Prostate gland (tissue), 2 donors: ENCODE measurements at places on chromosomes 2 and 18. TPM values are rescaled to one million over a fixed set of nuclear protein-coding genes. Genes with fewer than 3 reads are reported as not detected.

The RAB1A gene
- total RNA-seq = 50.3 TPM

The IL36G gene
- total RNA-seq = not detected

The MC2R gene
- total RNA-seq = not detected

The MEIS1 gene
- total RNA-seq = 15.4 TPM

The LYPD1 gene
- not detected for total RNA-seq

The SLC16A14 gene
- 14.7 TPM for total RNA-seq

The COL3A1 gene
- total RNA-seq = 25.5 TPM

The SLC4A5 gene
- total RNA-seq = 6.2 TPM

The ERLEC1 gene
- 73.2 TPM for total RNA-seq

The KCNIP3 gene
- total RNA-seq = 5.1 TPM

The CD28 gene
- total RNA-seq = 0.51 TPM

The POLR1B gene
- 14.0 TPM for total RNA-seq

The PROKR1 gene
- 0.40 TPM for total RNA-seq

The SCYGR4 gene
- total RNA-seq = not detected

The HMSD gene
- total RNA-seq = not detected

The LINC00305 gene
- not detected for total RNA-seq

The NTSR2 gene
- 0.34 TPM for total RNA-seq

The SPEG gene
- 53.4 TPM for total RNA-seq

The FSHR gene
- total RNA-seq = 13.6 TPM

The SALL3 gene
- 40.8 TPM for total RNA-seq

The ATP5MC3 gene
- 133 TPM for total RNA-seq

The RFX8 gene
- 0.97 TPM for total RNA-seq

The TEX44 gene
- total RNA-seq = not detected

The PSTPIP2 gene
- total RNA-seq = 7.0 TPM

The MYO1B gene
- total RNA-seq = 22.4 TPM

The ICA1L gene
- total RNA-seq = 15.8 TPM

The ST6GAL2 gene
- 2.4 TPM for total RNA-seq

The DAPL1 gene
- total RNA-seq = 19.0 TPM

The PPP1R1C gene
- total RNA-seq = 5.9 TPM

The CFC1 gene
- total RNA-seq = 6.6 TPM

The LYPD6B gene
- 17.8 TPM for total RNA-seq

The VWA3B gene
- total RNA-seq = 4.0 TPM

The ZNF519 gene
- total RNA-seq = 6.5 TPM

The POTEI gene
- 3.9 TPM for total RNA-seq

The TRABD2A gene
- 10.3 TPM for total RNA-seq

The FABP1 gene
- total RNA-seq = not detected

The MC5R gene
- not detected for total RNA-seq

The MALL gene
- 18.5 TPM for total RNA-seq
